ENCODE measurements at places on chromosomes 1 and 21.
A peak's percentile ranks its signal among the peaks of the same experiment; 100 is the strongest.

GRCh38 chr1:245432228-245432875 lies 277.6 kb downstream of the KIF26B start:
- DNase-seq: no peak

GRCh38 chr1:198113342-198113750 lies 43.5 kb upstream of the NEK7 start:
- DNase-seq: no peak

- DNase-seq: no peak
These were observed 77.0 kb downstream of the RWDD3 start for GRCh38 chr1:95311014-95311413.

GRCh38 chr1:187537936-187538335 lies 709.2 kb downstream of the PLA2G4A start:
- DNase-seq: no peak

- no peak for DNase-seq
These were observed 3.0 kb downstream of the ADPRS start for GRCh38 chr1:36091698-36092097.

DNA sequence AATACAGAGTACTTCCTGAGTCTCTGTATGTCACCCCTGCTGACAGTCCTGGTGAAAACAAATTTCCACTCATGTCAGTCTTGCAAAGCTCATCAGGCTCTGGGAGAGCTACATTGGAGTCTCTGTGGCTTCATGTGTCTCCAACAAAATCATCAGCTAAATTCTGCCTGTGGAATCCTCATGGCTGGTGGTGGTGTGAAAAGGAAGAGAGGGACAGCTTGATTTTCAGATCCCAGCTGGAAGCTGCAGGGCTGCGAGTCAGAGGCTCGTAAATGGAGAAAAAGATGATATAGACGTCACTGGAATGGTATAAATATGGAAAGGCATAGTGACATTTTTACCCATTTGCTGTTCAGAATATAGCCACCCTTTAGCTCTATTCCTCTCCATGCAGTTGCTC lies 150.2 kb downstream of the ASTN1 start:
- no peak for DNase-seq

DNA sequence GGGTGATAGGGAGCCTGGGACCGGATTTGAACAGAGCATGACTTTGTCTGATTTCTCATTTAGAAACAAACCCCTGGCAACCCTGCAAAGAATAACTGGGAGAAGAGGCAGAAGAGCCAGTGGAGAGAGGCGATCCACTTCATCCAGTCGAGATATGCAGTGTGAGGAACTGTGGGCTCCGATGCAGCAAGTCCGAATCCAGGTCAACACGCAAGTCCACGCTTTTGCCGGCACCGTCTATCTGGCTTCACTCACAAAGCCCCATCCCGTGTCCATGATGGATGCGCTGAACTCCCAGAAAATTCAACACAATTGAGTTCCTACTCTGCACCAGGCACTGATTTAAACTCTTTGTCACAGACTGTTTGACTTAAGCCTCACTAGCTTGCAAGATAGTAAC lies 191.3 kb downstream of the GRIK3 start:
- no peak for DNase-seq

DNA sequence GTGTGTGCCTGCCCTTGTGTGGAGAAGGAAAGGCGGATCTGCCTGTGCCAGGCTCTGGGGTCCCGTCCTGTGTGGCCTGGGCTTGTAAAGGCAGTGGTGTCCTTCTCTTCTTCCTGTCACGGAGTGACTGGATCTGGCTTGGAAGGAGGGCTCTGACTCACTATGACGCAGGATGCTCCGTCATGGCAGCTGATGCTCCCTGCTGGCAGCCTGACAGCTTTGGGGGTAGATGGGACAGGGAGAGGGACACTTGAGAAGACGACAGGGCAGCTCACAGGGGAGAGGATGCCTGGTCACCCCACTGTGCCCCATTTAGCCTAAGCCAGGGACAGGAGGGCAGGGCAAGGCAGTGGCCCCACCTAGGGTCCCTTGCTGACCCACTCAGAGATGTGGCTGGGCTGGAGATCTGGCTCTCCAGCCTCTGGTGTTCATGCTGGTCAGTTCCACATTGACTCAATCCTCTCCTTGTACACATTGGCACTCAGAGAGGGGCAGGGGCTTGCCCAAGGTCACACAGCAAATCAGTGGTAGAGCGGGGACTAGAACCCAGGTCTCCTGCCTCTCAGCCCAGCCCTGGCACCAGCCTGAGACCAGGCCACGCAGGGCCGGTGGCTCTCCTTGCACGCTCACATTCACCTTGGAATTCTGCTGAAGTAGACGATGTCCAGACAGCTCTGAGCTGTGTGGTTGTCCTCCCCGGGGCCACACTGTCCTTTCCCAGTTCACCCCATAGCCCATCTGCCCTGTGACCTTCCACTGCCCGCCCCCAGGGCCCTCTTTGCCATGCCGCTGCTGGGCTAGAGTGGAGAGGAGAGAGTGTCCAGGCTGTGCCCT lies 2.8 kb upstream of the FAM131C start:
- DNase-seq: no peak

- no peak for DNase-seq
These were observed 31.1 kb downstream of the EDARADD start for GRCh38 chr1:236425031-236425663.

- no peak for DNase-seq
These were observed 48.5 kb upstream of the ACOT11 start for GRCh38 chr1:54499360-54500106.

DNA sequence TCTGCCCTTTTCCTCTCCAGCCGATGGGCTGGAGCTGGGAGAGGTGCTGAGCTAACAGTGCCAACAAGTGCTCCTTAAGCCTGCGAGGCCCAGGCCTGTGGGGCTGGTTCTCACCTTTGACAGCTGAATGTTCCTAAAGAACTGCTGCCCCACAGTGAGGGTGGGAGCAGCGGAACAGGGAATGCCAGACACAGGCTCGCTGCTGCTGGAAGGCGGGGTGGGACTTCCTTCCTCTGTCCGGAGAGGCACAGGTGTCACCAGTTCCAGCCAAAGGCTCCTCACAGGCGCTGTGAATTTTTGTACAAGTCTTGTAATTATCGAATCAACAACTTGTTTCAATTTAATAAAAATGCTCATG lies 47.1 kb downstream of the COQ8A start:
- no peak for DNase-seq

- no peak for DNase-seq
These were observed 16.4 kb upstream of the LRRC52 start for GRCh38 chr1:165527251-165528007.

DNA sequence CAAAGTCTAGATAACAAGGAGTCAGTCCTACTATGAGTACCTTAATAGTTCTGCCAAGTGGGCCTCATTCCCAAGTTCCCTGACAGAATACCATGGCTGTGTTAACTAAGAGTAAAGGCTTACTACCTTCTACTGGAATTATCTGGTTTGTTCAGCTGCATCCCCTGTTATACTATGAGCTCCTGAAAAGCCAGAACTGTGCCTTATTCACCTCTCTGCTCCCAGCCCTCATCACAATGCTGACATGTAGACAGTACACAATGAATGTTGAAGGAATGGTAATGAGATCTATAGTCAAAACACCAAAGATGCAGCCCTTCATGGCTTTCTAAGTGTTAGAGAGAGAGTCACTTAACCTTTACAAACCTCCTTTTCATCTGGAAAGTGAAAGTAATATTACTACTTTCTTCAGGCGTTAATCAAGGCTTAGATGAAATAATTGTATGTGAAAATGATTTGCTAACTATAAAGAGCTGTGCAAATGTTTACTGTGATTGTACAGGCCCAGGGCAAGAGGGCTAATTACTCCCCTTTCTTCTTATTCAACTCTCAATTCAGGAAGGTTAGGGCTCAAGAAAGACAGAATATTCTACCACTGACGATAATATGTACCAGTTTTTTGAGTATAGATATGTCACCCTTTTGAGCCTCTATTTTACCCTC lies 70.3 kb upstream of the MROH9 start:
- no peak for DNase-seq

GRCh38 chr1:32984090-32984454 lies 19.5 kb upstream of the RNF19B start:
- DNase-seq: no peak

GRCh38 chr1:206036663-206037455 lies 13.2 kb upstream of the CTSE start:
- no peak for DNase-seq

GRCh38 chr1:14944471-14944985 lies 209.0 kb upstream of the TMEM51 start:
- DNase-seq: peak; percentile 63

- DNase-seq: no peak
These were observed 32.4 kb downstream of the COA6 start for GRCh38 chr1:234405676-234406075.

GRCh38 chr1:3676581-3677470 lies 24.5 kb downstream of the TP73 start:
- no peak for DNase-seq

GRCh38 chr1:94039514-94039870 lies 81.5 kb downstream of the ABCA4 start:
- peak; percentile 48 for DNase-seq

GRCh38 chr1:101137144-101138126 lies 99.4 kb upstream of the S1PR1 start:
- DNase-seq: no peak

DNA sequence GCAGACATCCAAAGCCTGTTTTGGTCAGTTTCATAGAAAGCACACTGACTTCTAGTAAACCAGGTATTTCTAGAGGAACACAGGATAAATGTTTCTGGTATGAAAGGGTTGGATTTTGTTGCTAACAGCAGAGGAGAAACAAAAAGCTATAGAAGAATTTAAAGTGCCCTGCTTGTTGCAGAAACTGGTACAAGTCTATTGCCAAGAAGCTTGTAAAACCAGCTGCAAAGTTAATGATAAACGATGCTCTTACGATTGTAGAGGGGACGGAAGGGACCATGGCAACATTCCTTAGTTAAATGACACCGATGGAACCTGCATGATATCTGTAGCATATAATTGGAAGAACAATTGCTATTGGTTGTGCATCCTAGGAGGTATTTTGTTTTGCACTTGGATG lies 40.1 kb downstream of the SLC35F3 start:
- no peak for DNase-seq

DNA sequence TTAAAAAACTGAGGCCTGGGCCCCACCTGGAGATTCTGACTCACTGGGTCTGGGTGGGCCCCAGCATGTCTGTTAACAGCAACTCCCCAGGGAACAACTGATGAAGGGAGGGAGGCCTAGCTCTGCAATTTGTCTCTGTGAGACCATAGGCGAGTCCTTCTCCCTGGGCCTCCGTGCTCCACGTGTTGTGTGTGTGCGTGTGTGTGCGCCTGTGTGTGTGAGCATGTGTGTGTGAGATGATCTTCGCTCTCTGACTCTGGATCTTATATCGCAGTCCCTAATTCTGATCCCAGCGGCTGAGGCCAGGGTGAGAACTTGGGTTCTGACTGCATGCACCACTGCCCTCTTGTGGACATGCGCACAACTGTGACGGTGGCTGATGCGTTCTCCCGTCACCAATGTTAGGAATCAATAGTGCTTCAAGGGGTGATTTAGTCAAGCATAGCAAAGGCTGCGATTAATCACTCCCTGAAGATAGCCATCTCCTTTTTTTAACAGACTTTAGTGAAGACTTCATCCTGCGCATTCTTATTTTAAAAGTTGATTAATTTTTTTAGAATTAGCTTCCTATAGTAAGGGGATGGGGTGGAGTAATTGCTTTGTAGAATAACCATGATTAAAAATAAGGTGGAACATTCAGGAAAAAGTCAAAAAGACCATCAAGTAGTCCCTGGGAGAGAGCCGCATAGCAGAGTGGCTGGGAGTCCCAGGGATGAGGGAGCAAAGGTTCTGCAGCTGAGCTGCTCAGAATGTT lies 62.4 kb upstream of the USP24 start:
- DNase-seq: peak; percentile 53

DNA sequence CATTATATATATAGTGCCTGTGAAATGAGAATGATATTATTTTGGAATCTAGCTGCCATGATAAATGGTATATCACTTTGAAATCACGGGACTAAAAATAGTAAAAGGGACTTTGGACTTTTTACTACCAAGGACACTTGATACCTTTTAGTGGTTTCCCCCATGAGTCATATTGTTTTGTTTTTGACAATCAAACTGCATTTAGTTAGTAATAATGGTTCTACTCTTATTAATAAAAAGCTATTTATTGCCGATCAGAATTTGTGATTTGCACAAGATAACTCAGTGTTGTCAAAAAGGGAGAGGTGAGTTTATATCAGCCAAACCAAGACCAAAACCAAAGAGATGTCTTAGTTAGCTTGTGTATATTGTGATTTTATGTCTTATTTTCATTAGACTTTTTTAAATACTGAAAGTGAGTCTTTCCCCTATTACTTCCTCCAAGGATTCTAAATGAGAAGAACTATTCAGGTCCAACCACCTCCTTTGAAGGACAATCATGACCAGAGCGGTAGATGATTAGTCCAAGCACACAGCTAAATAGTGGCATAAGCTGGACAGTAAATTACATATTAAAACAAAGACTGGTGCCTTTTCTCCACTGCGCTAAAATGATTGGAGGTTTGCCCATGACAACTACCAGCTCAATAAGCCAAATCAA lies 281.7 kb upstream of the ESRRG start:
- no peak for DNase-seq

- DNase-seq: no peak
These were observed 50.8 kb downstream of the PAX7 start for GRCh38 chr1:18681423-18681835.

DNA sequence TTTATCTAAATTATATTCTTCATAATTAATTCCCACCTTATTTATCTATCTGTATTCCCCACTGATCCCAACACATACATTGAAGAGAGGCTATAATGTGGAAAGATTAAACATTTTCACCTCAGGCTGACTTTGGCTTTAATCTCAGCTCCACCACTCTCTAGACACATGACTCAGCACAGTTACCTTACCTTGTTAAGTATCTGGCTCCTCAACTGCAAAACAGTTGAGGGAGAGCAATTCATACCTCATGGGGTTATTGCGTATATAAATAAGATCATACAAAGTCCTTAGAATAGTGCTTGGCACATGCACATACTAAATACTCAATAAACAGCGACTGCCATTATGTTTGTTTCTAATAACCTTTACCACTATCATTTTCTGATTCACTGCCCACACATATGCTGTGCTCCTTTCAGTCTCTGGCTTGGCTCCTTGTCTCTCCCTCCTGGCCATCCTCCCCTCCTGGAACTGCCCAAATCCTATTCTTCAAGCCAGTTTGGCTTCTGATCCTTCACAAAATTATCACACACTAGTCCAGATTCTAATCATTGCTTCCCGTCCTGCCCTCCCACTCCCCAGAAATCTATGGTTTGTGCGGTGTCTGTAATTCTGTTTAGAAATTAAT lies 50.1 kb downstream of the BCL9 start:
- no peak for DNase-seq

DNA sequence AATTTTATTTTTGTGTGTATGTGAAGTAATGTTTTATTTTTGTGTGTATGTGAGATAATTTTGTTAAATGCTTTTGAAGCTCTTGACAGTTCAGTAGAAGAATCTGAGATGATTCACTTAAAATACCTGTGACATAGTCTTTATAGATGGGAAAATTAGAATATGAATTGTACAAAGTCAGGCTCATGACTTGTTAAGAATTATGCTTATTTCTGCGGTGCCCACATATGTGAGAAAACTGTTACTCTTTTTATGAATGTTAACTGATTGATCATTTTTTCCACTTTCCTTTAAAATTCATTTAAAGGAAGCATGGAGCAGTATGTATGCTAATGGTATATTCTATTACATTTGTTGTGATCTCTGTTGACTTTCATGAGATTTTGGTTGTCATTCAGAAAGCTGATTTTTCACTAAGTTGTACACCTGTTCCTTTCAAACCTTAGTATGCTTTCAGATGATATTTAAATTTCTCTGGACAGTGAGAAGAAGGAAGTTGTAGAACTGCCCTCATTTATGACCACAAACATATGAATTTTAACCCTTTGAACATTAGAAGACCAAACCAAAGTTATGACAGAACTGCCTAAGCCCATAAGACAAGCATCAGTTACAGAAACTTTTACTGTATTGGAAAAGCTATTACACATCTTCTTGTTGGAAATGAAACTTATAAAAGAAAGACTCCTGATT lies 110.1 kb downstream of the POU2F1 start:
- no peak for DNase-seq

Data from hippocampal formation (tissue), 2 donors.